CD4-positive, alpha-beta T cell treated with Interleukin-12 subunit alpha and Interleukin-12 subunit beta, for 1 hour (primary cell): ENCODE measurements at places on chromosomes 3 and 15.

DNA sequence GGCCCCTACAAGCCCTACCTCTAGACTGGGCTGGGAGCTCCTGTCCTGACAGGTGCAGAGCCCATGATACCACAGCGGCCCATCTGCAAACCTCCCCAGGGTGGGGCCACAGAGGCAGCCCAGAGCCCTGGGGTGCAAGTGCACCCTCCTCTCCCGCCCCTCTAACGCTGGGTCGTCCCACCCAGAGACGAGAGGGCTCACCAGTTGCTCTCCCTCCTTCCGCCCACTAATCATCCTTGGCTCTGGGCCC, 742 bp downstream of the TNK2 start:
- DNase-seq = no peak

DNA sequence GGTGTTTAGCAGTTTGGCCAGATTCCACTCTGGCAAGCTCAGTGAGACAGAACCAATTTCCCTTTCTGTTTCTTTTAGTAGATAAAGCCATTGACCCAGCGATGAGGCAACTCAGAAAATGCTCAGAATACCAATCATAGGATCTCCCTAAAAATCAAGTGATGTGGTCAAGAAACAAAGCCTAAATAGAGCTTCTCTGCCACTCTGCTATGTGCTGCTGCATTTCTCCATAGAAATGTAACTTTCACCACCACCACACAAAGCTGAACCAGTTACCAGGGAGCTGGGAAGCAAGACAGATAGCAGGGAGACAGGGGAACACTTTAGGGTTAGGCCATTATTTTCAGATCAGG, 109.8 kb downstream of the RPL22L1 start:
- DNase-seq = no peak

GRCh38 chr3:134908271-134908670, 113.2 kb downstream of the EPHB1 start:
- DNase-seq = no peak

DNA sequence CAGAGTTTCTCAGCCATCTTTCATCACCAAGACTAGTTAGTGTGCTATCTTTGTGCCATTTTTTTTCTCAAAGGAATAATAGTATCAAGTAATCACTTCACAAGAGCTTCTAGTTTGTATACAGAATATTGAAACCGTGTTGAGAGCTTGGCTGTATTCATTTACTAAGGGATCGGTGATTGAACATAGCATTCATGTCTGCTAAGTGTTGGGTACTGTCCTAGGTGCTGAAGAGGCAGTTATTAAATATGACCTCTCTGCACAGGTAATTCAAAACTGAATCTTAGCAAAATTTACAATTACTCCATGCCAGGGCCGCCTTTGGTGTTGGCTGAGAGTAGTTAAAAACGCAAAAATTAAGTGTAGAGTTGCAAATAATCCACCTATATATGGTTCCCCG, 355.3 kb upstream of the RORA start:
- DNase-seq = no peak

DNA sequence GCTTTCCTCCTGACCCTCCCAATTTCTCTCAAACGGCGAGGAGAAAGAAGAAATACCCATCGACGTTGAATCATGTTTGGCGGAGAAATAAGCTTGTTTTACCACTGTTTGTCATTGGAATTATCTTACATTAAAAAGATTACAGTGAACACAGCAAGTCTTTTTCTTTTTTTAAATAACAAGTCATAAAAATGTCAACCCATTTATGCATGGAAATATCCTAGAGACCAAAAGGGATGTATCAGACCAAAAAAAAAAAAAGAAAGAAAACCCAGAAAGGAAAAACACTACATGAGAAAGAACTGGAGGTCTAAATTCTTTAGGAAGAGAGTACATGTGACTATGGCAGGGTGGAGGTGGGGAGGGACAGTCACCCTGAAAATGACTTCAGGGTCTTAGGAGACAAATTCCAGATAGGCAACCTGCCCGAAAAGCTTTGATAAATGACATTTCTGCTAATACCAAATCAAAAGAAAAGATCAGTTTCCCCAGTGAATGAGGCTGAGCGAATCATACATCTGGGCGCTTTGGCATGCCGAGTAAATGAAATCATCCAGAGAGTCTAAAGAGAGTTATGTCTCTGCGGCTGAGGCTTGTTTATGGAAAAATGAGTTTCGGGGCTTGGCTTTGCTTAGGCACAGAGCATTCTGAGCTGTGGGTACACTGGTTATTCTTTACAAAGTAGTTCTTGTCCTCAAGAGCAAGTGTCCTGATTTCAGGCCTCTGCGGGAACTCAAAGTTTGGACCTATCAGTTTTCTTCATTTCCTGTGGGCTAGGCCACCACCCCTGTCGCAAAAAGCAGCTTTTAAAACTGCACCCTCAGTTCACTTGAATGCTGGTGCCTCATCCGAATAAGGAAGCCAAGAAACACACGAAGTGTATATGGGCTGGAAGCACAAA, 110.1 kb upstream of the TGFBR2 start:
- DNase-seq = no peak

DNA sequence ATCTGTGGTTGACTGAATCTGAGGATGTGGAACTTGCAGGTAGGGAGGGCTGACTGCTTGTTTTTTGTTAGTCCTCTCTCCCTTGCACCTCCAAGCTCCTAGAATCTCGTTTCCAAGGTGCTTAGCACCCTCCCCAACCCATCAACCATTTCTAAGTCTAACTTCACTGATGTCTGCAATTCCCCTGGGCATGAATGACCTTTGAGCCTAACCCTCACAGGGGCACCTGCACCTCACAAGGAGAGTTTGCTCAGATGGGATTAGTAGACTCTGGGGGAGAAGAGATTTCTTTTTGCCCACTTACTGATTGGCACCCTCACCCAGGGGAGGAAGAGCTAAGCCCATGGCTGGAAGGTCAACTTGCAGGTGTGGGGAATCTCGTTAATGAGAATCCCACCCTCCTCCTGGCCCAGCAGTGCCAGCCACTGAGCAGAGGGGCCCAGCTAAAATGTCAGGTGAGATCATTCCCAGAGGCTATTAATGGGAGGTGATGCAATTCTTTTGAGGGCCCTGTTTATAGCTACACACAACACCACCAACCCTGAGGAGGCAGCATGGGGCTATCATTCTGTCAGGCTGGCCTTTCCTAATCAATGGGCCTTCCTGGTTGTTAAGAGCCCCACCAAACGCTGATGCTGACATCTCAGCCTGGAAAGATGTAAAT, 81.6 kb upstream of the HERC1 start:
- DNase-seq = no peak

GRCh38 chr15:100732211-100733055, 130.0 kb downstream of the ASB7 start:
- DNase-seq = no peak
